ENCODE measurements at places on chromosomes 2 and 18.
A peak's percentile ranks its signal among the peaks of the same experiment; 100 is the strongest.

DNA sequence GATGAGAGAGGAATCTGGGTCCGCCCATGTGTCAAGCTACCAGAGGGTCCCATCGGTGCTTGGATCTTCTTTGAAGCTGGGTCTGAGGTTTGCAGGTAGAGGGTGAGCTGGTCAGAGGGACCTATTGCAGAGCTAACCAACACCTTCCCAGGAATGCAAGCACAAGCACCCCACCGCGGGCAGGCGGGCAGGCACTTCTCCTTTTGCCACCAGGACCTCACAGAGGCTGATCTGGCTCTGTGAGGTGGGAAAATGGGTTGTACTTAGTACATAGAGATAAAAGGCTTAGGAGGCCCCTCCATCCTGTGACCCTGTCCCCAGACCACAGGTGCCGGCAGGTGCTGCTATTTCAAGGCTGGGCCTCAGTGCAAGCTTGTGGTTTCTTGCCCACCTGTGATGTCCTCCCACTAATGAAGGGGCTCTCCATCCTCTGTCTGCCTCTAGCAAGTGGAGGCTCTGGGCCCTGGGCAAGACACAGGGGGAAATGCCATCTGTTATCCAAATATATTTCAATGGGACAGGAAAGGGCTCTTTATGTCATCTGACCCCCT is 31.4 kb upstream of the IL37 start:
- DNase-seq, result no peak

DNA sequence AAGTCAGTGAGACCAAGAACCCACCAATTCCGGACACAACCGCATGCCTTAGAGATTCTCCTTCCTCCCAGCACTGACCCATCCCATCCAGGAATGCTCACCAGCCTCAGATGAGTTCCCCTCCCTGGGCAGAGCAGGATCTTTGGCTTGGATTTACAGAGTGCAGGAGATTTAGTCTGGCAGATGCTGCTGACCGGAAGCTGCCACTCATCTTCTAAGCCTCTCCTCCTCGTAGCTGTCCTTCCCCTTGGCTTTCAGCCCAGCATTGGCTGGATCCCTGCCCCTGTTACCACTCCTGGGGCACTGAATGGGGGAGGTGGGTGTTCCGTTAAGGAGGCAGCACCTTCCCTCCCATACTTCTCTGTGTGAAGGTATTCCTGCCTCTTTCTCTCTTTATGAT is 53.2 kb downstream of the VWA3B start:
- no peak for DNase-seq

DNA sequence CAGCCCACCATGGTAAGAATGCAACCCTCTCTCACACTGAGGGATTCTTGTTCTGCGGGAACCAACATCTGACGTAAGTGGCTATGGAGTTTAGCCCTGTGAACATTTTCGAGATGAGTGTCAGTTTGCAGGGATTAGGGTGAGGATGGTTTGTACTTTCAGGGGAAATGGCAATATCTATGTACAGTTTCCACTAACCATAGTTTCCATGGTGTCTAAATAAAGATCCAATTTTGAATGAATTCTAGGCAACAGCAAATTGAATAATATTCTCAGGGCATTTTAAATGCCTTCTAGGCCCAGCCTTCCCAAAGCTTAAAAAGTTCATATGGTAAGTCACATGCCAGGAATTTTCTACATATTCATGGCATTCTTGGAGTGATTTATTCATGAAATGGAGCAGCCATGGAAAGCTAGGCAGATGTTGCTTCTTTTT is 105.4 kb upstream of the MMADHC start:
- no peak for DNase-seq

DNA sequence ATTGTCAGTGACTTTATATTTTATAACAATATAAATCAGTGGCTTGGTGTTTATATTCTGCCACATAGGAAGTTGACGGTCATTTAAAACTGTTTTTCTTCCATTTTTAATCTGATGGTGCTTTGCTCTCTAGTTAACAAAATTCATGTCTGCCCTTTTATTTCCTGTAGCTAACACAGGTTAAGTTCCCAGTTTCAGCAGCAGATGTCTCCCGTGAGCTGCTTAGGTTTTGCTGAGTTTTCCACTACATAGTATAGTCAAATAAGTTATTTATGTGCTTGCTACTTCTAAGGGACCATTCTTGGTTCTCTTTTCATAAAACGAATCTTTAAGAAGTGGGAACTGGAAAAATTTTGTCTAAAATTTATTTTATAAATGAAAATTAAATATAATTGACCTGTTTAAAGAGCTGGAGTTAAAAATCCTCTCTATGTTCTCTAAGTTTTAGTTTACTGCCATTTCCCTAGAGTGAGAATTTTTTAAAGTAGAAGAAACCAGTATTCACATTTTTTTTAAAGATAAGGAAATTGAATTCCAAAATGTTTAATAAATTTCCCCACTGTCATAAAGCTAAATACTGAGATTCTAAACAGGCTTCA is 20.6 kb downstream of the HTR2B start:
- peak; percentile 52 for DNase-seq

DNA sequence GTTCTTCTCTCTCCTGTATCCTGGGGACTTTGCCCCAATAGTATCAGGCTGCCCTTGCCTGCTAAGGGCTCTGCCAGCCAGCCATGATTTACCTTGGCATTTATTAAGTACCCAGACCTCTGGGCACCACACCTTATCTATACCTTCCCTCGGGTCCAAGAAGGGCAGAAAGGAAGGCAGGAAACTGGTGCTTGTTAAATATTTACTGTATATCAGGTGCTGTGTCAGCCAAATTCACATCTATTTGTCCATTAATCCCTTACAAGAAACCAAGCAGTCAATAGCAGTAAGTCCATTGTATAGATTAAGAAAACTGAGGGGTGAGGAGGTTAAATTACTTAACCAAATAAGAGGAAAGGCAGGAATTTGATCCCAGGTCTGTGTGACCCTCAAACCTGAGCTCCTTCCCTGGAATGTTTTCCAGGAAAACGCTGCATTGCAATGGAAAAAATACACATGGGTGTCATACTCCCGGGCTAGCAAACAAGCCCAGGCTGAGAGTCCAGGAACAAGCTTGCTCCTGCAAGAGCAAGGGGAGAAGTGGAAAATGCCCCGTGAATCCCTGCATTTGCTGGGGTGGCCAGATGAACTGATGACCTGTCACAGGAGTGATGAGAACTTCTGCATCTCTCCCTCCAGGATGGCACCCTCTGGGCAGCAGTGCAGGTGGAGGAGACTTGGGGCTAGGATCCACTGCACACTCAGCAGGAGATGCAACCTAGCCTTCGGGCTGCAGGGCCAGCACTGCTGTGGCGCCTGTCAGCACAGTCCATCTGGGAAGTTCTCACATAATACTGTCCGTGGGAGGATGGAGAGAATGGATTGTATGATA is 30.4 kb downstream of the CIB4 start:
- DNase-seq, result no peak

GRCh38 chr18:29840089-29840488 is 1202.5 kb downstream of the DSC3 start:
- DNase-seq, result no peak

DNA sequence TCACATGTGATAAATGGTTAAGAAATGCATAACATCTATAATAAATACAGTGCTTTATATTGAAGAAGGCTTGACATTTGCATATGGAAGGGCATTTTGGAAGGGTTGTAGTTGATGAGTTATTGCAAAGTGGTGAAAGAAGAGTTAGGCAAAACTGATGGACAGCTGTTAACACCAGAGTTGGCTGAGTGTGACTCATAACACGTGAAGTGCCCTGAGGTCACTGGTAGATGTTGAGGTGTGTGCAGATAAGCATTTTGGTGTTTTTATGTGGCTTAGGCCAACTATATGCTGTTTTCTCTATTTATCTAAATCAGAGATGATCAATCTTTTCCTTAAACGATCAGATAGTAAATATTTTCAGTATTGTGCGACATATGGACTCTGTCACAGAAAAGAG is 154.3 kb upstream of the KCNH7 start:
- DNase-seq, result no peak

GRCh38 chr2:28567061-28567471 is 71.2 kb downstream of the PLB1 start:
- DNase-seq, result peak; percentile 47

GRCh38 chr2:36889795-36890194 is 76.5 kb downstream of the STRN start:
- peak; percentile 90 for DNase-seq

GRCh38 chr2:168894101-168894500 is 3.9 kb upstream of the SPC25 start:
- DNase-seq, result no peak

- no peak for DNase-seq
Measured at GRCh38 chr18:61722247-61722646, 170.6 kb downstream of the RNF152 start.

- no peak for DNase-seq
Measured at GRCh38 chr2:44354761-44355160, 6.5 kb downstream of the PREPL start.

GRCh38 chr2:64605991-64606478 is 47.7 kb downstream of the SERTAD2 start:
- DNase-seq, result no peak

GRCh38 chr2:218218268-218219185 is 1.5 kb downstream of the ARPC2 start:
- no peak for DNase-seq

DNA sequence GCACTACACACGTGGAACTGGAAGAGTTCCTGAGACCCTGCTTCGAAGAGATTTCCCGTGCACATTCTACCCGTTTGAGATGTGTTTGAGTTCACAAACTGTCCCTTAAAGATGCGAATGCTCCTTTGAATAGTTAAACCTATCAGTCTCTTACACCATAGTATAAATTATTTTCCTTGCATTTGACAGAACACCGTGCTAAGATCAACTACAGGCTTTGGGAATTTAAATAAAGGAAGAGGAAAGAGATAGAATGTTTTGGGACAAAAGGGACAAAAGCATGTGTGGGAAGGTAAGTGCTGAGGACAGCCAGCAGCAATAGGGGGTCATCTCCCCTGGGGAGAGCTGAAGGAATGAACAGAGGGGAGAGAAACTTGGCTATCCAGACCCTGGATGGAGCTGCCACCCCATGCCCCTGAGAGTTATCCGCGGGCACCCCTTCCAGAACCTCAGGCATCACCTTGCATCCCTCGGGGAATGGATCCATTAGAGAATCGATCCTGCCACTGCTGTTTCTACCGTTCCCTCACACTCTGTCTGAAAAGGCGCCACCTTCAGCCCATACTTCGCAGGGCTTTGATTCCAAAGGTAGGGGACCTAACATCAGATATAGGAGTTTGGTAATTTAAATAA is 888 bp upstream of the ADCY3 start:
- no peak for DNase-seq

- DNase-seq, result no peak
Measured at GRCh38 chr2:104434966-104435365, 418.9 kb upstream of the POU3F3 start.

- DNase-seq, result no peak
Measured at GRCh38 chr2:189580241-189580651, 340 bp downstream of the SLC40A1 start.

GRCh38 chr18:28015671-28016070 is 161.3 kb downstream of the CDH2 start:
- no peak for DNase-seq

GRCh38 chr2:55175254-55176093 is 56.6 kb downstream of the CLHC1 start:
- no peak for DNase-seq

DNA sequence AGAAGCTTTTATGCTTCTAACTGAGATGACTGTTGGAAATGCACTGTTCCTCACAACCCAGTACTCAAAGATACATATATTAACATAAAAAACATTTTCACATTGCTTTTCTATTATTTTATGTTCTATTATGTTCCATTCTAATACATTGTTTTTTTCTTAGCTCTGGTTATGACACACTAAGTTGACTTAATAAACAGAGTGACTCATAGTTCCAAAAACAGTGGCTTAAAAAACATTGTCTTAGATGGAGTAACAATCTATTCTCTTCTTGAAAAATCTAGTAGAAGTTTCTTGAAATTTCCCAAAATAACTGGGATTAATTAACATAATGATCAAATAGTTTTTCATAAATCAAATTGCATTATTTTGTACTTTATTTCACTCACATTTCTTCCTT is 328.2 kb upstream of the LRATD1 start:
- no peak for DNase-seq

- no peak for DNase-seq
Measured at GRCh38 chr18:79965119-79965902, 868 bp downstream of the HSBP1L1 start.

DNA sequence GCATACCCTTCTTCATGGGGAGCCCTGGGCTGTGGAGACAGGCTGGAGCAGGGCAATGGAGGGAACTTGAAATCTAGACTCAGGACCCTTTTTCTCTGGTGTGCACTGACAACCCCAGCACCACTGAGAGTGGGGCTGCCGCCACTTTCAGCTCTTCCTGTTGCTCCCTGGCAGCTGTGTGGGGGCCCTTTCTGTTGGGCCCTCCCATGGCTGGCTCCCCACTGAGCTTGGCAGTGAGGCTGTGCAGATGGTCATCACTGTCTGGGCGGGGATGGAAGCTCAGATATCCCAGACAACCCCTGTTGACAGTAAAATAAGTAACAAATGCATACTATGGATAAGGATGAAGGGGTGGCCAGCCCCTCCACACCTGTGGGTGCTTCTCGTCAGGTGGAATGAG is 6.7 kb downstream of the MYO7B start:
- no peak for DNase-seq

DNA sequence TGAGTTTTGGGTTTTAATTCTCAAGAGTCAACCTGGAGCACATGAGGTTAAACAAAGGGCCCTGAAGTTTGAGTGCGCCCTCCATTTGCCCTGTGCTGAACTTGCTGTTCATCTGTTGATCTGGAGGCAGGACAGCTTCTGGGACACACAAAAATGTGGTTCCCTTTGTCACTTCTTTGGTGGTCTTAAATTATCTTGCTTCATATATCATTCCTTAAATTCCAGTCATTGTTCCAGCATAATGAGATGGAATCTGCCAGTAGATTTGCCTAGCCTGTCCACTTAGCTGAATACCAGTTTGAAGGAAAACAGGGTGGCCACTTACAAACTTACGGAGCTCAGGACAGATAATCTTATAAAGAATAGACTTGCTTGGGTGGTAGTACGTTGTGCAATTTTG is 916 bp downstream of the CETN1 start:
- DNase-seq, result no peak

DNA sequence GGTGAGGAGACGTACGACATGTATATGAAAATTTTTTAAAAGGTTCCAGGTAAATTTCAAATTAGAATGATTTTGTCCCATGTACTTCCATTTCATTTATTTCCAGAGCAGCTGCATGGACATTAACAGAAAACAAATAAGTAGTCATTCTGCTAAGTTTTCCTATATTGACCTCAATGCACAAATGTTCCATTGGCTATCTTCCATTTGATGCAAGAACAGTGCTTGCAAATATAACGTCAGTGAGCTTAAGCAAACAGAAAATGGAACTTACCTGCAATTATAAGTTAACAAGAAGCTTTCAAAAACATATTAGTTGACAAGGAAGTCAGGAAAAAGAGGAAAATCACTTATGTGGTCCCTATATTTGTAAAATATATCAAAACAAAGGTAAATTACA is 16.6 kb downstream of the PAIP2B start:
- DNase-seq, result no peak

DNA sequence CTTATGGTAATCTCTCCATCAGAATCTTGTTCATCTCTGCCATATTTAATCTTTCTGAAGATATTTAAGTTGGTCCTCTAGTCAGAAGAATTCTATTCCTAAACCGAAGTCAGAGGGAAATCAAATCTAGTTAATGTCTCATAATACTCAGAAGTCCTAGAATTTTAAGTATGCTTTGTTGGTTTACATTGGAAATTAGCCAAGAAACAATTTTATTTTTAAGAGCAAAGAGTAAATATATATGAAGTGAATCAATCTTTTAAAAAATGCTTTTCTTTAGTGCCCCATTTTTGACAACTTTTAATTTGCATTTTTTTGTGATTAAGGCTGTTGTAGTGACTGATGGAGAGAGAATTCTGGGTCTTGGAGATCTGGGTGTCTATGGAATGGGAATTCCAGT is 38.1 kb downstream of the ME2 start:
- no peak for DNase-seq

All from bone marrow (tissue), 2 donors.